ENCODE measurements at places on chromosomes 12 and 14.

DNA sequence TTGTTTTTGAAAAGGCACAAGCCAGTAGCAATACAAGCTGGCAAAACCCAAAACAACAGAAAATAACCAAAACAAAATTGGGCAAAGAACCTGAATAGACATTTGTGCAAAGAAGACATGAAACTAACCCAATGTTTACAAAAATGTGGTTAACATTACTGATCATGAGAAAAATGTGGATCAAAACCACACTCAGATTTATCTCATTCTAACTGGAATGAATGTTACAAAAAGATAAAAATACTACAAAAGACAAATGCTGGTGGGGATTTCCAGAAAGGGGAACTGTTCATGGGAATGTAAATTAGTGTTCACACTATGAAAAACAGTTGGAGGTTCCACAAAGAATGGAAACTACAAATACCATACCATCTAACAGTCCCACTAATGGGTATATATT is 26.6 kb downstream of the ASCL4 start:
- DNase-seq = no peak

DNA sequence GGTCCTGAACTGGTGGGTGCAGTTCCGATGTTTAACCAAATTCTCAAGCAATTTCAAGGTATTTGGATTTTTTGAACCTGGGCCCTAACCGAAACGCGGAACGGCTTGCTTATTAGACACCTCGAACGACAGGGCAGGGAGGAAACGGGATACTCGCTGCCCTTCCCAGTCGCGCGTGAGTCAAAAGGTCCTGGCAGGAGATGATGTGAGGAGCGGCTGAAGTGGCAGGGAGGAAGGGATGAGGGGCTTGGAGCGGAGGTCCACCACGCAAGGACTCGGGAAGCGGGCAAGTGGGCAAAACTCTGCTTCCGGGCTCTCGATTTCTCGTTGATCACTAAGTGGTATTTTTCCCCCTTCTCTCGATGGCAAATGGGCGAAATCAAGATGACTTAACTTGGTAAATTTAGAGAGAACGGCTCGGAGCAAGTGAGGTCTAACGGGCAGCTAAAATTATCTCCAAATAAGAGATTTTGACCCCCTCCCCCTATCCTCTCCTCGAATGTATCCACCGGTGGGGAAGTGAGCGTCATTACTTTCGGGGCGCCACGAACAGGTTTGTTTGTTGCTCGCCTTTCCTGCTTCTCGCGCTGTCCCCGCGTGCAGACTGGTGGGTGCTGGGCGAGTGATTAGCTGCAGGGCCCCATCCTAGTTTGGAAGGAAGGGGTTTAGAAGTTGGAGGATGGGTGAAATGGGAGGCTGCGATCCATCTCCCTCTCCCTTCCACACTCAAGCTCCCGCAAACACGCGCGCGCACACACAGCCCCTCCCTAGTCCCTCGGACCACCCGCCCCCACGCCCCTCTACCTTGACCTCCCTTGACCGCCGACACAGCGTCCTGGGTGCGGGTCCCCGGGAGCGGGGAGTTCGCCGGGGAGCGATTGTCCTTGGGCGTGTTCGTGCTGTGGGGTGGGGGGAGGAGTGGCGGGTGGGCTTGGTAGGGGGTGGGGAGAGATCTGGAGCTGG is 986 bp upstream of the NTF3 start:
- DNase-seq = no peak

DNA sequence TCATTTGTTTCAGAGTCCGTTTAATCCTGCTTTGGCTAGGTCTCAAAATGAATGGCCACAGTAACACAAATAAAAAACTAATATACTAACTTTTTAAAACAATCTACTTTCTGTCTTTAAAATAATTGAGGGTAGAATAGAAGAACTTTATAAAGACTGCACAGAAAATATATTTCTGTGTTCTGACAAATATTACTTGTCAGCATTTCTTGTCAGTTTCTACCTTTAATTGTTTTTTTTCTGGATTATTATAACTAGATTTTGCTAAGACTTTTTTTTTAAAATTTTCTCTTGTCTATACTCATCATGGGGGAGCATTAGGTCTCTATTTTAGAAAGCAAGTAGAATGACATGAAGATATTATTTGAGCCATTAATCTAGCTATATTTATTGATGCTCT is 86.2 kb downstream of the RAD52 start:
- DNase-seq = no peak

- no peak for DNase-seq
Measured at GRCh38 chr12:31605531-31605930, 14.6 kb upstream of the DENND5B start.

DNA sequence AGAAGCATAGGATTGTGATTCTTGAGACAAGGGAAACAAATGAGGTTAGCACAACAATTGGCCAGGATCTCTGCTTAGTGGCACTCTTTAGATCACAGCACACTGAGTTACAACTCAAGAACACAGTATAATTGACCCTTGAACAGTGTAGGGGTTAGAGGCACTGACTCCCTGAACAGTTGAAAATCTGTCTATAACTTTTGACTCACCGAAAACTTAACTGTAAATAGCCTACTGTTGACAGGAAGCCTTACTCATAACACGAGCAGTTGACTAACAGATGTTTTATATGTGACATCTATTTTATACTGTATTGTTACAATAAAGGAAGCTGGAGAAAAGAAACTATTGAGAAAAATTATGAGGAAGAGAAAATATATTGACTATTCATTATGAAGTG is 296.1 kb downstream of the RERGL start:
- no peak for DNase-seq

GRCh38 chr14:104460791-104461651 is 118.5 kb upstream of the C14orf180 start:
- no peak for DNase-seq
